ENCODE measurements at places on chromosomes 2 and 18.
A peak's percentile ranks its signal among the peaks of the same experiment; 100 is the strongest.

DNA sequence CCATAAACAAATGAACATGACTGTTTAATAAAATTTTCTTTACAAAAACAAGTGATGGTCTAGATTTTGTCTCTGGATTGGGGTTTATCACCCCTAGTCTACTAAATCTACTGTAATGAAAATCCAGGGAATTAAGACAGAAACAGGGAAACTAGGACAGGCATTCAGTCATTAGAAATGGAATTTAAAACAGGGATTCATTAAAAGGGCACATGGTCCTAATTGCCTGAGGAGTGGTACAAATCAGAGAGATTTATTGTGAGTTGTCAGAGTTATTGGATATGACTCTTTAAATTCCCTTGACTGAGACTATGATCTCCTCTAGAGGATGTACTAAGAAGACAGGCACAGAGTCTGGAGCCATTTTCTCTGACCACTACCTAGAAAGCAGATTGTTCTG, 670.9 kb upstream of the GCFC2 start:
- no peak for DNase-seq

- DNase-seq, result no peak
Observed at GRCh38 chr2:234998404-234999211, 46.8 kb downstream of the SH3BP4 start.

GRCh38 chr2:132974467-132975095, 304.6 kb upstream of the LYPD1 start:
- no peak for DNase-seq

DNA sequence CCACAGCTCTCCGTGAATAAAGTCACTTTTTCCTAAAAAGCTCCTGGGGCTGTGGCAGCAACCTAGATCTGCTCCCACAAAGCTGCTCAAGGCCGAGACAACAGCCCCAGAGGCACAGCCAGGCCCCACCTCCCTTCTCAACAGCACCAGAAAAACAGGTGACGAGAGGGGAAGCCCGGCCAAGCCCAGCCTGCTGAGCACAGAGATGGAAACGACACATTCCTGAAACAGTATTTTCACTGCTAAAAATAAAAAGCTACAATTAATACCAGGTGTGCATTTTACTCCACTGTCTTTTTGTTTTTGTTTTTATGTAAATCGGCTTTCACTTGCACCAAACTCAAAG, 199.3 kb downstream of the HDAC4 start:
- no peak for DNase-seq

DNA sequence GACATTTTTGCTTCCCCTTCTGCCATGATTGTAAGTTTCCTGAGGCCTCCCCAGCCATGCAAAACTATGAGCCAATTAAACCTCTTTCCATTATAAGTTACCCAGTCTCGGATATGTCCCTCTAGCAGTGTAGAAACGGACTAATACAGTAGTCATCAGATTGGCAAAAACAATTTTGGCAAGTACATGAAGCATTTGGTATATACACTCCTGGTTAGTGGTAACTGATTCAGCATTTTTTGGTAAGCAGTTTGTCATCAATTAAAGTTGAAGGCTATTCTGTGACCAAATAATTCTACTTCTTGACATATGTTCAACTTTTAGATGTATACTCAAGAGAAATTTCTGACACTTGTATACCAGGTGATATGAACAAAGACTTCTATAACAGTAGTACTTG, 190.5 kb upstream of the STON1 start:
- DNase-seq, result no peak

- DNase-seq, result peak; percentile 76
Observed at GRCh38 chr18:68548904-68549870, 165.7 kb downstream of the TMX3 start.

DNA sequence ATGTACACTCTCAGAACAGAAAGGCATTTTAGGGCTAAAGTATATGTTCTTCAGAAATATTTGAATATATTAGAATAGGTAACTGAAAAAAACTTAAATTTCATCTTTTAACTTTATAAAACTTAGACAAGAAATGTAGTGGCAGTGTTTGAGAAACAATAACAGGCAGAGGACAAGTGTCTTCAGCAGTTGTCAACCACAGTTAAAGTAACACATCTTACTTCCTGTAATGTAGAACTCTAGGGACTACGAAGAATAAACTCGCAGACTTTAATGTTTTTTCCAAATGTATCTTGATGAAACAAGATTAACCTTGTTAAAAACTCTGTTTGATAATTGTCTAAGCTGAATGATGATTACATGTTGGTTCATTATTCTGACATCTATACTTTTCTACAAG, 50.7 kb downstream of the RMDN2 start:
- no peak for DNase-seq

DNA sequence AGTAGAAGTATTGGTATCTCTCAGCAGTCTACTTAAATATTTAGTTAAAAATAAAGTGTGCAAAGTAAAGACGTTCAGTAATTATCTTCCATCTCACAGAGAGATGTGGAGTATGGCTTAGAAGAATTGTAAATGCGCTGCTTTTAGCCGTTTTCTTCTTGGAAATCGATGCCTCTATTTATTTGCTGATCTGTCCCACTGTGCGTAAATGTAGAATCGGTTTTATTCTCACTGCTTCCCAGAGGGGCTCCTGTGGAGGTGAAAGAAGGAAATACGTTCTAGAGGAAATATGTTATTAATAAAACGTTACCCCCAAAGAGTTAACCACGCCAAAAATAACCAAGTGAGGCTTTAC, 1.9 kb downstream of the NPAS2 start:
- no peak for DNase-seq

DNA sequence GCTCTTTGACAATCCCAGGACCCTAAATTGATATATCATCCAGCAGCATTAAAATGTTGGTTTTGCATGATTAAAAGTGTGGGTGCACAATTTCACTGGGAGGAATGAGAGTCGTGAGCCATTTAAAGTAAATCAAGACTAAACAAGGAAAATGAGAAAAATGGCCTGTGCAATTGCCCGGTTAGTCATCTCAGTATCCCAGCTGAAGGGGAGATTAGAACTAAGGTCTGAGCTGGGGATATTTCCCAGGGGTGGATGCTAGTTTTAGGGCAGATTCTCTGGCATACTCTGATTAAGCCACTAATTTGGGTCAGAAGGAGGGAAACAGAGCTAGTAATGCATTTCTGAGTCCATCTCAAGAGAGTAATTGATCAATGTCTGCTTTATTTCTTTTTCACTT, 177.2 kb downstream of the EN1 start:
- peak; percentile 34 for DNase-seq

- no peak for DNase-seq
Observed at GRCh38 chr18:840023-840408, 28.0 kb upstream of the YES1 start.

- DNase-seq, result no peak
Observed at GRCh38 chr2:230459216-230459615, 43.2 kb downstream of the SP100 start.

GRCh38 chr18:37270038-37270665, 295.4 kb downstream of the CELF4 start:
- peak; percentile 50 for DNase-seq

DNA sequence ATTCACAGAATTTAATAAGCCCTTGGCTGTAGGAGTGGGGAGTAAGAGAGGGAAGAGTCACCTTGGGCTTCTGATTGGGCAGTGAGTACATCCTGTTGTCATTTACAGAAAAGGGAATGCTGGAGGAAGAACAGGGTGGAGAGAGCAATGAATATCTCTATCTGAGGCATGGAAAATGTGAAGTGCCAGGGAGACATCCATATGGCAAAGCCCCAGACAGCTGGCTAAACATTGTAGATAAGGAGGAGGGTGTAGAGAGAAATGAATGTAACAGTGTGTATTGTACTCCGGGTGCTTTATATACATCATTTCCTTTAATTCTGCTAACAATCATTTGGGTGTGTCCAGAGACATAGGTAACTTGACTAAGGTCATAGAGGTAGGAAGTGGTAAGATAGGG, 103.5 kb downstream of the UPP2 start:
- no peak for DNase-seq

GRCh38 chr2:48812416-48812815, 56.9 kb upstream of the LHCGR start:
- DNase-seq, result no peak

GRCh38 chr2:136297312-136297711, 179.4 kb upstream of the CXCR4 start:
- no peak for DNase-seq

- DNase-seq, result peak; percentile 50
Observed at GRCh38 chr2:237920673-237921072, 46.1 kb upstream of the UBE2F start.

DNA sequence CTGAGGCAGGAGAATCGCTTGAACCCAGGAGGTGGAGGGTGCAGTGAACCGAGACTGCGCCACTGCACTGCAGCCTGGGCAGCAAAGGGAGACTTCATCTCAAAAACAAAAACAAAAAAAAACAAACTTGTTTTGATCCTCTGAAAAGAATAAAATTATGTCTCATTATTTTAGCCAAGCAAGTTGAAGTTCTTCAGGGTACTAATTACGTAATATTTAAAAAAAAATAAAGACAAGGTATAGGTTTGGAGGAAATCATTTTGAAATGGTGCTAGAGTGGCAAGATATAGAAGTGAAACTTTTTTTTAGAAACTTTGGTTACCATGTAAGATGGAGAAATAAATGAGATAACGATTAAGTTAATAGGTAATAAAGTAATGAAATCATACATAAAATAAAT, 54.4 kb upstream of the TMEM247 start:
- DNase-seq, result no peak

- DNase-seq, result no peak
Observed at GRCh38 chr2:12685145-12685544, 31.6 kb upstream of the TRIB2 start.

- peak; percentile 32 for DNase-seq
Observed at GRCh38 chr2:146189541-146189940, 1655.3 kb upstream of the ACVR2A start.

DNA sequence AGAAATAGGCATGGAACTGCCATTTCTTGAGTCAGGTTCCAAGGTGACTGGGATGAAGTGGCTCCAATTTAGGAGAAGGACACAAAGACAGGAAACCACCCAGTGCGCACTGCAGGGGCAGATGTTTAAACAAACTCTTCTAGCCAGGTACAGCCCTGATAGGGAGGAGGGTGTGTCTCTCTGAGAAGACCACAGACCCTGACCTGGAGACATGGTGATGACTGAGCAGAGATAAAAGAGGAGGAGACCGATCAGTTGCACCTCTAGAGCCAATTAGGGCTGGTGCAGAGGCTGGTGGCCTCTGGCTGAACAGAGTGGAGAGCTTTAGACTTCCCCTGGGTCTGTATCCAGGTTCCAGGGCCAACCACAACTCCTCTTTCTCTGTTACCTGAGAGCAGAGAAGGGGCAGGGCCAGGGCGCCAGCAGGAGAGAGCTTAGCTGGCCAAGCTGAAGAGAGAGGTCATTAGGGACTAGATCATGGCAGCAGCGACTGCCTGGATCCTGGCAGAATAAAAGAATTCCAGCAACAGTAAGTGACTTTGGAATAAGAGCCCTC, 5.4 kb upstream of the SPOPL start:
- no peak for DNase-seq

- peak; percentile 59 for DNase-seq
Observed at GRCh38 chr2:105545730-105546627, 147.1 kb upstream of the FHL2 start.

GRCh38 chr2:175414882-175415487, 233.5 kb upstream of the ATP5MC3 start:
- peak; percentile 58 for DNase-seq

DNA sequence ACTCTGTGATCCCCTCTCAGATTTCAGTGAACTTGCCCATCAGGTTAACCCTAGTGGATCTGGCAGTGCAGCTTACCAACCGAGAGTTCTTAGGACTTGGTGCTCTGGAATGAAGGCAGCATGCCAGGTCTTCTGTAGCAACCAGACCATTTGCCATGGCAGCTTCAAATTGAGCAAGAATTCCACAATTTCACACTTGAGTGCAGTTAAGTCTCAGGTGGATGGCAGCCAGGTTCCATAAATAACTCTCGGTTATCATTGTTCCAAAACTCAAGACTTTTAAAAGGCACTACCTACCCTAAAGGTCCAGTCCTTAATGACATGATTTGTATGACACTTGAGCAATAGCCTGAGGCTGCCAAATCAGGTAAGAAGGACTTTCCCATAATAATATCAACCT, 48.1 kb downstream of the GALNT3 start:
- no peak for DNase-seq

- DNase-seq, result no peak
Observed at GRCh38 chr18:9334973-9335696, 562 bp downstream of the TWSG1 start.

DNA sequence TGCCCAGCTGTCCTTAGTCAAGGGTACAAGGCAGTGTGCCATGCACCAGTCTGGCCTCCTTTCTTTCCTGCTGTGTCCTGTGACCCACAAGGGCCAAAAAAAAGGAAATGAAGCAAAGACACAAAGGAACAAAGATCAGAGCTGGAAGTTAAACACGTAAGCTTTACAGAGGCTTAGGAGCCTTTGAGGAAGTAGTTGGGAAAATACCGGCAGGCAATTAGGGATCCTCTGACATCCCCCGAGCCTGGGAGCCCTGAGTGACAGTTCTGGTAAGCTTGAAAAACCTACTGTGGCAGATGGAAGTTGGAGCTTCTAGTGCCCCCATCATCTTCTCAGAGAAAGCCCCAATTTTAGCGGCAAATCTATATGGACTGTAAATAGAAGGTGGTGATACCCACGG, 78.5 kb downstream of the SPRED2 start:
- no peak for DNase-seq

DNA sequence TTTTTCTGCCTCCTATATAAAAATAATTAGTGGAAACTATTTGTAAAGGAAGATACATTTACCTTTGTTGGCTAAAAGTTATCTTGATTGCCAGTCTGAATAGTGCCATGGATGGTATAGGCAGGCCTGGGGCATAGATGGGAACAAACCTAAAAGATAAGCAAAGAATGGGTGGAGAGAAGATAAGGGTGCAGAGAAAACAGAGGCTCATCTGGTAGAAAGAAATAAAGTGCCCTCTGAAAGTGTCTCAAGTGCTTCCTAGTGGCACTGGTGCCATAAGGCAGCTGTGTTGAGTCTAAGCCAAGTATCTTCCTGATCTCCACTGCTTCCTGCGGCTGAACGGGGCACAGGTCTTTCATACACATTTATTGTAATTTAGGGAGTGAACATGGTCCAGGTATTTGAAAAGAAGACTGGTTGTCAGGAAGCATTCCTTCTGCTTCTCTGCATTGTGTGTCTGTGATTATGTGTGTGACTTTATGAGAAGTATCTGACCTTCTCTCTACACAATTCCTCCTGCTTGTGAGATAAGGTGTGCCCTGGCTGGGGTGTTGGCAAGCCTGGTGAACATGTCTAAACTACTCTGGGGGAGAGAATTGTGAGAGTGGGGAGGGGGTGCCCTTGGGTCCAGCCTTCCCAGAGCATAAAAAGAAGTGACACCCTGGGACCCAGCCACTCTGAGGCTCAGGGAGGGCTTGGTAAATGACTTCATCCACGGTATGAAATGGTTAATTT, 280.5 kb downstream of the CAMKMT start:
- DNase-seq, result no peak

GRCh38 chr2:163417596-163418337, 318.0 kb downstream of the FIGN start:
- no peak for DNase-seq

- DNase-seq, result no peak
Observed at GRCh38 chr2:65706411-65706810, 274.0 kb upstream of the SPRED2 start.

DNA sequence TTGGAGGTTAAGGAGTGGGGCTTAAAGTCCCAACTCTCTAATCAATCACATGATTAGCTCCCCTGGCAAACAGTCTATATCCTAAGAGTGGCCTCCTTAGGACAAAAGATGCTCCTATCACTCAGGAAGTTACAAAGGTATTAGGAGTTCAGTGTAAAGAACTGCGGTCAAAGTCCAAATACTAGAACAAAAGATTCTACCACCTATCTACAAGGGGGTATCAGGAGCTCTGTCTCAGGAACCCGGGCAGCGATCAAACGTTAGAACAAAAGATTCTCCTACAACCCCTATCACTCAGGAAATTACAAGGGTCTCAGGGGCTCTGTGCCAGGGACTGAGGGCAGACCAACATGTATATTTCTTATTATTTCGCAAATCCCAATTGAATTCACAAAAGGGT, 58.0 kb downstream of the DTNB start:
- DNase-seq, result no peak
